Stimulated activated CD8-positive, alpha-beta memory T cell treated with anti-CD3 and anti-CD28 coated beads, Interleukin-4, amount 100 ng/mL, for 4 hours (primary cell): ENCODE measurements at places on chromosomes 16 and 17.

- no peak for DNase-seq
Measured at GRCh38 chr16:2150418-2151187, 2.2 kb downstream of the RAB26 start.

DNA sequence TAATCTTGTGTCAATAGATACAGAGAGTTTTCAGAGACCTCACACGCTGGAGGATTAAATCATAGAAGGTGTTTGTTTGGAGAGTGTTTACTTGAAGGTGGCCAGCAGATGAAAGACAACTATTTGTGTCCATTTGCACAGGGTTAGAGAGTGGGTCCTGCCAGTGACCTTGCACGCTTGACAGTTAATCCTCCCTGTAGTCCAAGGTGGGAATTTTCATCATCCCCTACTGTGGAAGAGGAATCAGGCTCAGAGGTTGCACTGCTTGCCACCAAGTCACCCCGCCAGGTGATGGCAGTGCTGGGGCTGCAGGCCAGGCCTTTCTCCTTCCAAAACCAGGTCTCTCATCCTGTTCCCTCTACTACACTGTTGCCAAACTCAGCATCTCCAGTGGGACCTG lies 12.3 kb downstream of the CDH1 start:
- no peak for DNase-seq

- DNase-seq = no peak
Measured at GRCh38 chr17:64694207-64694606, 32.1 kb upstream of the SMURF2 start.

GRCh38 chr16:88742896-88743605 lies 36.7 kb downstream of the CTU2 start:
- DNase-seq = no peak

GRCh38 chr16:13108126-13108525 lies 206.7 kb downstream of the SHISA9 start:
- DNase-seq = no peak

GRCh38 chr17:33459078-33459940 lies 166.2 kb upstream of the ASIC2 start:
- DNase-seq = no peak

DNA sequence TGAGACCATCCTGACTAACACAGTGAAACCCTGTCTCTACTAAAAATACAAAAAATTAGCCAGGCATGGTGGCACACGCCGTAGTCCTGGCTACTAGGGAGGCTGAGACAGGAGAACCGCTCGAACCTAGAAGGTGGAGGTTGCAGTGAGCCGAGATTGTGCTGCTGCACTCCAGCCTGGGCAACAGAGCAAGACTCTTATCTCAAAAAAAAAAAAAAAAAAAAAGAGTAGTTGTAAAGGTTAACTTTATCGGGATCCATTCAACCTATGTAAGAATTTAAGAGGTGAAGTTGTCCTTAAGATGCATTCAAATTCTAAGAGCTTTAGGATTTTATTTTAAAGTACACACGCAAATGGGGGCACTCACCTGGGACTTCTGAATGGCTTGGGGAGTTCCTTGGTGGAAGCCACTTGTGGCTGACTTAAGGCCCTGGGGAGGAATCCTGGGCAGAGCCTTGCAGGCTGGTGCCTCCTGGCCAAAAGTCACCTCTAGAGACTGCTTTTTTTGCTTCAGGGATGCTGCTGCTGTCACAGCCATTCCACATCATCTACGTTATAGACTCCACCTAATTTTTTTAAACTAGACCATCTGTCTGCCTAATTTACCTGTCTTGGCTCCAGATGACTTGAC lies 3.3 kb downstream of the CTCF start:
- no peak for DNase-seq

GRCh38 chr17:40532520-40533253 lies 31.3 kb upstream of the TNS4 start:
- no peak for DNase-seq

DNA sequence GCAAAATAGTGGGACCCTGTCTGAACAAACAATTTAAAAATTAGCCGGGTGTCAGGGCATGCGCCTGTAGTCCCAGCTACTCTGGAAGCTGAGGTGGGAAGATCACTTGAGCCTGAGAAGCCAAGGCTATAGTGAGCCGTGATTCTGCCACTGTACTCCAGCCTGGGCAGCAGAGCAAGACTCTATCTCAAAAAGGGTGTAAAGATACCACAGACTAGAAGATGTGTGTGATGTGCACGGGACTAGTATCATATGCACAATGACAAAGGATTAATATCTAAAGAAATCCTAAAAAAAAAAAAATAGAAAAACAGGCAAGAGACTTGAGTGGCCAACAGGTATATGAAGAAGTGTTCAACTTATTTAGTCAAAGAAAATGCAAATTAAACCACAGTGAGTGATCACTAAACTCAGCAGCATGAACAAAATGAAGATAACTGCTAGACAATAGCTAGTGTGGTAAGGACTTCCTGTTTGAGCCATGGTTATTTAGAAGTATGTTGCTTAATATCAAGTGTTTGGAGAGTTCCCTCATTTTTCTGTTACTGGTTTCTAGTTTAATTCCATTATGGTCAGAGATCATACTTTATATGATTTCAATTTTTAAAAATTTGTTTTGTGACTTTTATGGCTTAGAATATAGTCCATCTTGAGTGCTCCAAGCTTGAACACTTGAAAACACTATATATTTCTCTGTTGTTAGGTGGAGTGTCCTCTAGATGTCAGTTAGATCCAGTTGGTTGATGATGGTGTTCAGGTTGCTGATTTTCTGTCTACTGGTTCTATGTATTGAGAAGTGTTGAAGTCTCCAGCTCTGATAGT lies 14.7 kb upstream of the SLX4 start:
- DNase-seq = no peak

DNA sequence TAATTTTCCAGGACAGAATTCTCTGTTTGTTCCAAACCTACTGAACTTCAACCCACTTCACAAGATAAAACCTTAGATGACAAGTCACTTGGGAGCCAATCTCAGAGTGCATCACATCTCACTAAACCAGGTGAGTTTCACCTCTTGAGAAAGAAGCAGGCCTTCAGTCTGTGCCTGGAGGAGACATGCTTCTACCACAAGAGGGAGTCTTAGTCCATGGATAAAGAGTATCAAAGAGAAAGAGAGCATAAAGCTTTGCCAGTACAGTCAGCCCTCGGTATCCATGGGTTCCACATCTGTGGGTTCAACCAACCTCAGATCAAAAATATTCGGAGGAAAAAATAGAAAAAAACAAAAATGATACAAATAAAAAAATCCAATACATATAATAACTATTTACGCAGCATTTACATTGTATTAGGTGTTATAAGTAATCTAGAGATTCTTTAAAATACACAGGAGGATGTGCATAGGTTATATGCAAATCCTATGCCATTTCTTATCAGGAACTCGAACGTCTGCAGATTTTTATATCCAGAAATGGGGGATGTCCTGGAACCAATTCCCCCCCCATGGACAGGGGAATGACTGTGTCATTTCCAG lies 37.7 kb downstream of the DUSP14 start:
- DNase-seq = no peak

GRCh38 chr17:31693433-31694220 lies 165.4 kb downstream of the COPRS start:
- no peak for DNase-seq

DNA sequence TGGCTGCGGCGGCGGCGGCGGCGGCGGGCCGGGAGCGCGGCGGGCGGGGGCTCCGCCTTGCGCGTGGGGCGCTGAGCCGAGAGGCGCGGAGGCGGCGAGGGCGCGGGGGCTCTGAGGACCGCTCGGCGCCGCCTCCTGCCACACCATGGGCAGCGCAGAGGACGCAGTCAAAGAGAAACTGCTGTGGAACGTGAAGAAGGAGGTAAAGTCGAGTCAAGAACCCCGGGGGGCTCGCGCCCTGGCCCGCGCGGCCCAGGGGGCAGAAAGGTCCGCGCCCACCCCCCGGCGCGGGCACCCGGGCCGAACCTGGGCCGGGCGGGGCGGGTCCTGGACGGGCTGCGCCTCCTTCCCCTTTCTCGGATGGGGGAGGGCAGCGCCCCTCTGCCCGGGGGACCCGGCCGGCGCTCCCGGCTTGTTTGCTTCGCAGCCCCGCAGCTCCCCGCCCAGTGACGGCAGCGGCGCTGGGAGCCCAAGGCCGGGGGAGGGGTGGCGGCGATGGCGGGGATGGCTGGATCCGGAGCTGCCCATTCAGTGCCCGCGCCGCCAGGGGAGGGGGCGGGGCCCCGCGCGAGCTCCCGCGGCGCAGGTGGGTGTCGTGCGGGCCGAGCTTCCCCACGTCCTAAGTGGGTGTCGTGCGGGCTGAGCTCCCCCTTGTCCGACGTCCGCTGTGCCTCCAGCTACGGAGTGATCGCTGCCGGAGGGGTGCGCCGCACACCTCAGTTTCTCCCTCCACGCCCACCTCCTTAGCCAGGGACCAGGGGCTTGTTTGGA lies 428 bp downstream of the SGSM2 start:
- DNase-seq = no peak

- no peak for DNase-seq
Measured at GRCh38 chr16:76729525-76729924, 452.3 kb downstream of the CNTNAP4 start.

GRCh38 chr16:67807148-67807682 lies 526 bp downstream of the TSNAXIP1 start:
- DNase-seq = no peak

- DNase-seq = no peak
Measured at GRCh38 chr17:58335779-58336455, 7.3 kb upstream of the TSPOAP1 start.

DNA sequence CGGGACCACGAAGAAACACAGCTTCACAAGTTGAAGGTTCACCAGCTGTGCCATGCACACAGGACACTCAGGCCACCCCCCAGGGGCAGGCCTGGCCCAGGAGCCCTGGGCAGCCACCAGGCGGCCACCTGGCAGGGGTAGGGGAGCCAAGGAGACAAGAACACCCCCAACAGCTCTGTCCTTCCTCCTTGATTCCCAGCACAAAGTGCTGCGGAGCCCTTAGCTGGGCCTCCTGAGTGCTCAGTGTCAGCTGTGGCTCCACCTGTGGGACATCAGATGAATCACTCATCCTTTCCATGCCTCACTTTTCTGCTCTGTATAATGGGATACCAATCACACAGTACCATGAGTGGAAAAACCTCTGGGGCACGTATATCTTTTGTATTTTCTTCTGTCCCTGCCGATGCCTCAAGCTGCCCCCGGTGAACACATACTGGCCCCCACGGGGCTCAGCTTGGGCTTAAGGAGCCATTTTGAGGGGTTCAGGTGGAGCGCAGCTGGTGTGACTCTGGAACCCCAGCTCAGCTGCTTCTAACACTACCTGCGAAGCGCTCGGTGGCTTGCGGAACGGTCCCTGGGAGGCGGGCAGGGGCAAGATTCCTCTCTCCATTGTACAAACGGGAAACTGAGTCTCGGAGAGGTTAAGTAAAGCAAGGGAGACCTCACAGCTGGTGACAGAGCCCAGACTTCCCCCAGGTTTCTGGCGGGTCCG lies 12.0 kb downstream of the GALK1 start:
- DNase-seq = no peak

- DNase-seq = no peak
Measured at GRCh38 chr17:75266316-75267152, 4.5 kb downstream of the MIF4GD start.

- no peak for DNase-seq
Measured at GRCh38 chr16:11632455-11632939, 35.8 kb upstream of the SNN start.

GRCh38 chr16:82008957-82009592 lies 2.2 kb downstream of the SDR42E1 start:
- DNase-seq = no peak

DNA sequence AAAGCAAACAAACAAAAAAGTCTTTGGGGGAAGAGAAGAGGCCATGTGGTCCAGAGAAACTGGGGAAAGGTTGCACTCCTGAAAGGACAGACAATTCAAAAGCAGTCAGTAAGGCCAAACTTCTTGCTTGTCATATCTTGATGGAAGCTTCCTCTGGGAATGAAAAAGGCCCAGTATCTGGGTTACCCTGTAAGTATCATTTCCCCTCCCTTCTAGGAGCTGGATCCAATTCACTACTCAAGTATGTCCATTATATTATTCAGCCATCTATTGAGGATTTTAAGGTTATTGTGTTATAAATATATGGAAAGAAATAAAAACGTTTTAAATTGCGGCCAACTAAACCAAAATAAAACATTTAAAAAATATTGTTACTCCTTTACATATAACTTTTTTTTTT lies 26.0 kb upstream of the MON1B start:
- no peak for DNase-seq

- DNase-seq = no peak
Measured at GRCh38 chr17:77049440-77049839, 91.3 kb upstream of the SEC14L1 start.

DNA sequence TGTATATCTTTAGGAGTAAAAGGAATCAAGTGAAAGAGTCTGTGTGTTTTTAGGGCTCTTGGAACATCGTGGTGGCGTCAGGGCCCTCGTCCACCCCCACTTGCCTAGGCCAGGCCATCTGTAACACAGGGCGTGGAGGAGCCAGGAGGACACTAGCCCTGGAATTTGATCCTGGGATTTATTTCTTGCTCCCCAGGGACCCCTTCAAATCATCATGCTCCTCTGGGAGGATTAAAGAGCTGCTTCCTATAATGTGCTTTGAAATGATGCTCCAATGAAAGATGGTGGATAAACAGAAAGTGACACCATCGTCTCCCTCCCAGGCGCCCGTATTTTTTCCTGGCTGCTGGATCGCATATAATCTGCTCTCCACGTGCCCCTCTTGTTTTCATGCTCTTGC lies 113.3 kb downstream of the AATF start:
- DNase-seq = no peak

DNA sequence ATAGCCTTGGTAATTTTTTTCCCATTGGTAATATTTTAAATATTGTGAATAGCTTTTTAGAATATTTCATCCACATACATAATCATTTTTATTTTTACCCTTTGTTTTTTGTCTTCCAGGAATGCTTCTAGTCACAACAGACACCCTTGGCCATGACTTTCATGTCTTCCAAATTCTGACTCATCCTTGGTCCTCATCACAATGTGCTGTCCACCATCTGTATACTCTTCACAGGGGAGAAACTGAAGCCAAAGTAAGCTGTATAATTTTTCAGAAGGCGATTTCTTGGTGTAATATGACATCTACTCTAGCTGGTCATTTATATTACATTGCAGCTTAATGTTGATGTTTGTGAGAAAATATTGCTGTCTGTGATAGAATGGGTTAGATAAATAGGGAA lies 269.4 kb downstream of the BCAS3 start:
- no peak for DNase-seq

- no peak for DNase-seq
Measured at GRCh38 chr17:63190821-63191370, 224.9 kb downstream of the TANC2 start.
